ENCODE measurements at places on chromosomes 13 and 19.

GRCh38 chr19:28519952-28520861 is 692.7 kb downstream of the UQCRFS1 start:
- DNase-seq: no peak

DNA sequence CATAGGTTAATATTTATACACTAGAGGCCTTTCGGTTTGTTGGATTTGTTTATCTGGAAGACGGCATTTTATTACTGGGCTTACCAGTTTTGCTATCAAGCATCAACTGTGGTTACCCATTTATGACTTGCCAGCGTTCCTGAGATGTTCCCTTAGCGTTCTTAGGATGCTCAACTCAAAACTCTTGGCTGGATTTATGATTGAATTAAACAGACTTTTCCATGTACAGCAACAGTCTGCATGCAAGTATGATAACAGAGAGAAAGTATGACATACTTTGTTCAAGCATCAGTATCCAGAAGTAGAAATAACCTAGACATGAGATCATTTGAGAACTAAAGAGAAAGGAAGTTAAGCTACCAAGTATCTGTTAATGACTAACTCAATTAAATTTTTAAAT is 29.9 kb upstream of the RNF113B start:
- no peak for DNase-seq

DNA sequence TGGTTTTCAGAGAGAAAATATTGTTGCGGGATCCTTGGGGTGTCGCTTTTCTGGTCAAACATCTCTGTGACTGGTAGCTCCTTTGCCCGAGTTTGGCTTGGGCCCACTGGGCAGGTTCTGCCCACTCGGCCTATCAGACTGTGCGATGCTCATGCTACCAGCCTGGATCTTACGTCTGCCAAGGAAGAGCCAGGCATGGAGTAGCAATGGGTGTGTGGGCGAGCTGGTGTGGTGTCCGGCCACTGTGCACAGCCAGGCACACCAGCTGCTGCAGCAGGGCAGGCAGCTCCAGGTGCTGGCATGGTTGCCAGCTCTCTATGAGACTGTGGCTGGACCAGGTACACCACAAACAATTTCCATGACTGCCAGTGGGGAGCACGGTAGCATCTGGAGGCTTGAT is 1351.8 kb upstream of the PCDH20 start:
- DNase-seq: no peak

GRCh38 chr19:3986260-3987041 is 1.2 kb upstream of the EEF2 start:
- no peak for DNase-seq

GRCh38 chr13:43514311-43514710 is 272.5 kb downstream of the ENOX1 start:
- no peak for DNase-seq
